Neural cell (in vitro differentiated cells): ENCODE measurements at places on chromosomes 7 and 10. TPM values are rescaled to one million over a fixed set of nuclear protein-coding genes. Genes with fewer than 3 reads are reported as not detected.

The PIP gene
- polyA plus RNA-seq, result not detected in 2 replicates

The ITPRID1 gene
- polyA plus RNA-seq, result not detected in 2 replicates

The COL1A2 gene
- 2.3 and 2.5 TPM in 2 replicates for polyA plus RNA-seq

The UPK3BL2 gene
- polyA plus RNA-seq, result 9.0 and 23.6 TPM in 2 replicates

The KAZALD1 gene
- polyA plus RNA-seq, result 1.2 and 1.6 TPM in 2 replicates

The C10orf53 gene
- not detected in 2 replicates for polyA plus RNA-seq

The PRRT4 gene
- 32.5 and 34.4 TPM in 2 replicates for polyA plus RNA-seq

The MYOF gene
- 0.47 TPM in 1 of 2 replicates, not detected in the other for polyA plus RNA-seq

The ELFN1 gene
- polyA plus RNA-seq, result 11.8 and 13.9 TPM in 2 replicates

The ADRA2A gene
- 1.5 and 2.5 TPM in 2 replicates for polyA plus RNA-seq

The TMEM213 gene
- not detected in 2 replicates for polyA plus RNA-seq

The ANKRD22 gene
- 0.57 and 1.3 TPM in 2 replicates for polyA plus RNA-seq
